Naive thymus-derived CD4-positive, alpha-beta T cell (primary cell): ENCODE measurements at places on chromosomes 2 and 18.

- no peak for DNase-seq
Observed at GRCh38 chr18:9804517-9805104, 81.2 kb upstream of the TXNDC2 start.

- DNase-seq = no peak
Observed at GRCh38 chr2:58740426-58740825, 499.3 kb upstream of the FANCL start.

DNA sequence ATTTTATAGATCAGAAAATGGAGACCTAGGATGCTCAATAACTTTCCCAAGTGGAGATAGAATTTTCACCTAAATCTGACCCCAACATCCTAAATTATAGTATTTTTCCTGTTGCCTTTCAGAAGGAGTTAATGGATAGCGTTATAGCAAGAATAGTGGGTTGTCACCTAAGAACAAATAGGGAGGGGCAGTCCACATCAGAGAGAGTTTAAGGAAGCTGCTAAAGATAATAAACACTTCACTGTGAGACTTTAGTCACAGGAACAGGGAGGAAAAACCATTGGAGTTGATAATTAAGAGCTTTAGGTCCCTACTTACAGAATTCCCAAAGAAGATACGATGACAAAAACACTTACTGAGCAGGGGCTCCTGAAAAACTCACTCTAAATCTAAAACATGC lies 229.4 kb downstream of the PDE11A start:
- no peak for DNase-seq

DNA sequence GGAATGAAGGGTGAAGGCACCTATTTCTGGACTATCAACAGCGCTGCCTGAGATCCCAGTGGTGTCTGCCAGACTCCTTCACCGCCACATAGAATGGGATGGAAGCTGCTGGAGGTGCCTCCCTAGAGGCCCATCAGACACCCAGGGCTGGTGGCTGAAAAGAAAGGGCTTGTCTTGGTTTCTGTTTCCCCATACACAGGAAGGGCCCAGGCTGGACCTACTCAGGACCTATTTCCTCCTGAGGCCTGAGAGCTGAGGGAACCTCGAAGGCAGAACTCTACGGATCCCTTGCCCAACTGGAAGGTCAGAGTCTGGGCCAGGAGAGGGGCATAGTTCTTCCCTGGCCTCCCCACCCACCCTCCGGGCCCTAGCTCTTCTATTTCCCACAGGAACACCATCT lies 2.9 kb upstream of the CLEC4F start:
- no peak for DNase-seq

- no peak for DNase-seq
Observed at GRCh38 chr18:10047237-10047636, 133.4 kb downstream of the VAPA start.
